ENCODE measurements at places on chromosomes 5 and 9. TPM values are rescaled to one million over a fixed set of nuclear protein-coding genes. Genes with fewer than 3 reads are reported as not detected.

Gene KIF4B
- total RNA-seq, result 0.08 TPM

Gene UBTD2
- 24.4 TPM for total RNA-seq

Gene CTNND2
- not detected for total RNA-seq

Gene ABLIM3
- total RNA-seq, result 91.3 TPM

All from epithelial cell of alveolus of lung (primary cell).